Mesothelial cell of epicardium (in vitro differentiated cells): ENCODE measurements at places on chromosomes 11 and 22. TPM values are rescaled to one million over a fixed set of nuclear protein-coding genes. Genes with fewer than 3 reads are reported as not detected.
A peak's percentile ranks its signal among the peaks of the same experiment; 100 is the strongest.

The INPP5J gene
- total RNA-seq: 8.6 to 10.8 TPM (median 9.3 TPM) in 3 replicates

DNA sequence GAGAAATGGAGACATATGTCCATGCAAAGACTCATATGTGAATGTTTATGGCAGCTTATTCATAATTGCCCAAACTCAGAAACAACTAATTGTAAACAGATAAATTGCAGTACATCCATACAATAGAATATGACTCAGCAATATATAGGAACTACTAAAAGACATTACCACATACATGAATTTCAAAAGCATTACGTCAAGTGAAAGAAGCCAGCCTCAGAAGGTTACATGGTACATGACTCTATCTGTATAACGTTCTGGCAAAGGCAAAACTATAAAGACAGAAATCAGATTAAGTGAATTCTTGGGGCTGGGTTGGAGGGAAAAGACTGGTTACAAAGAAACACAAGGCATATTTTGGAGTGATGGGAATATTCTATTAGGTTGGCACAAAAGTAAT lies 7.2 kb downstream of the KCTD21 start:
- no peak for DNase-seq

GRCh38 chr11:134544095-134544815 lies 132.2 kb upstream of the B3GAT1 start:
- no peak for DNase-seq

The KIRREL3 gene
- 0.31 to 1.8 TPM (median 0.95 TPM) in 3 replicates for total RNA-seq

- DNase-seq: no peak
Measured at GRCh38 chr22:29469755-29470154, 10.3 kb upstream of the NEFH start.

GRCh38 chr11:36149538-36150242 lies 139.5 kb downstream of the COMMD9 start:
- DNase-seq: no peak

GRCh38 chr11:46064221-46064620 lies 57.0 kb downstream of the PHF21A start:
- DNase-seq: no peak

The SCO2 gene
- total RNA-seq: 0.65 to 5.0 TPM (median 2.4 TPM) in 3 replicates

GRCh38 chr11:121575250-121575962 lies 122.6 kb upstream of the SORL1-AS1 start:
- no peak for DNase-seq

DNA sequence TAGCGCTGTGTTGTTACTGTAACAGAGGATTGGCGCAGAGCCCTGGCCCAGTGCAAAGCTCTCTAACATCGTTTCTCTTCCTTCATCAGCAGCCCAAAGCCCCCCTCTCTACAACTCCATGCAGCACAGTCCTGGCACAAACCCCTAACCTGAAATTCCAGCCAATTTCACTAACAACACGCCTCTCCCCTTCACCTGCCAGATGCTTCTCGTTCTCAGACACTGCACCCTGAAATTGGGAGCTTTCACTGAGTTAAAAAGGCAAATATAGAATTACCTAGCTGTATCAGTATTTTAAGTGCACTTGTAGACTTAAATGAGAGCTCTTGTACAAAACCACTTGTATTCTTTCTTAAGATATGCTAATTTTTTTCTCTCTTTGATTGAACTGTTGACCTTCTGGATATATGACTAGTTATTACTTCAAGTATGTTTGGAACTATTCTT lies 16.3 kb downstream of the GRAP2 start:
- DNase-seq: no peak

GRCh38 chr11:119335655-119336543 lies 1.6 kb downstream of the RNF26 start:
- no peak for DNase-seq

The CEND1 gene
- total RNA-seq: not detected in 3 replicates

The GGTLC2 gene
- 0.31 TPM in 1 of 3 replicates, not detected in the others for total RNA-seq

GRCh38 chr22:23230348-23231068 lies 50.2 kb downstream of the BCR start:
- DNase-seq: no peak

- DNase-seq: peak; percentile 24
Measured at GRCh38 chr11:45644981-45645889, 20.2 kb downstream of the CHST1 start.

DNA sequence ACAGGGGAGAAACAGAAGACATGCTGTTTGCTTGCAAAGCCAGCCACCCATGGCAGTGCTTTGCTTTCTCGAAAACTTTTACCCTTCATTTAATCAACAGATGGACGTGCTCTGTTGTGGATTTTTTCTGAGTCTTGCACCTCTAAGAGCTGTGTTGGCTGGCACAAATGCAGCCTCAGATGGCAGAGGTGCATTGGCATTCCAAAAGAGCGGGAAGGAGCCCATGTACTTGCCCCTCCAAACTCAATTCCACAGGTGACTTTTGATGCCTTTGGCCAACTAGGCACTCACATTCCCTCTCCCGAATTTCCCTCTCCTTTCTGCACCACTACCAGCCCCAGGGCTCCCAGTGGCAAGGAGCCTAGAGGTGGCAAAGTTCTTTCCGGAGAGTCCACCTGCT lies 1.2 kb downstream of the KIRREL3 start:
- DNase-seq: no peak

The CTSW gene
- total RNA-seq: not detected in 3 replicates

- peak; percentile 86 for DNase-seq
Measured at GRCh38 chr22:40818747-40819598, at the start of gene SLC25A17. TSS of gene SLC25A17 (minus strand) at chr22:40819346. CDS start at chr22:40819248, 98 bp downstream.

The NXPE2 gene
- total RNA-seq: 0.20 to 0.34 TPM (median 0.22 TPM) in 3 replicates

DNA sequence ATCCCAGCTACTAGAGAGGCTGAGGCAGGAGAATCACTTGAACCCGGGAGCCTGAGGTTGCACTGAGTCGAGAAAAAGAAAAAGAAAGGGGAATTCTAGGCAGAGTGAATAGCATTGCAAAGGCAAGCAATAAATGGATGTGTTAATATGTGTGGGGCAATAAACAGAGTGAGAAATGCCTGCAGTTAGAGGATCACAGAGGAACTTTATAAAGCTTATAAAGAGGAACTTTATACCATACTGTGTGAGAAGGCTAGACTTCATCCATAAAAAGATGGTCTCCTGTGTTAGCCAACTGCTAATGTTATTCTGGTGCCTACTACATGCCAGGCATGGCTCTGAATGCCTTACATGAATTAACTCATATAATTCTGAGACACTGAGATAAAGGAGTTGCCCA lies 841 bp downstream of the B3GNT6 start:
- no peak for DNase-seq

DNA sequence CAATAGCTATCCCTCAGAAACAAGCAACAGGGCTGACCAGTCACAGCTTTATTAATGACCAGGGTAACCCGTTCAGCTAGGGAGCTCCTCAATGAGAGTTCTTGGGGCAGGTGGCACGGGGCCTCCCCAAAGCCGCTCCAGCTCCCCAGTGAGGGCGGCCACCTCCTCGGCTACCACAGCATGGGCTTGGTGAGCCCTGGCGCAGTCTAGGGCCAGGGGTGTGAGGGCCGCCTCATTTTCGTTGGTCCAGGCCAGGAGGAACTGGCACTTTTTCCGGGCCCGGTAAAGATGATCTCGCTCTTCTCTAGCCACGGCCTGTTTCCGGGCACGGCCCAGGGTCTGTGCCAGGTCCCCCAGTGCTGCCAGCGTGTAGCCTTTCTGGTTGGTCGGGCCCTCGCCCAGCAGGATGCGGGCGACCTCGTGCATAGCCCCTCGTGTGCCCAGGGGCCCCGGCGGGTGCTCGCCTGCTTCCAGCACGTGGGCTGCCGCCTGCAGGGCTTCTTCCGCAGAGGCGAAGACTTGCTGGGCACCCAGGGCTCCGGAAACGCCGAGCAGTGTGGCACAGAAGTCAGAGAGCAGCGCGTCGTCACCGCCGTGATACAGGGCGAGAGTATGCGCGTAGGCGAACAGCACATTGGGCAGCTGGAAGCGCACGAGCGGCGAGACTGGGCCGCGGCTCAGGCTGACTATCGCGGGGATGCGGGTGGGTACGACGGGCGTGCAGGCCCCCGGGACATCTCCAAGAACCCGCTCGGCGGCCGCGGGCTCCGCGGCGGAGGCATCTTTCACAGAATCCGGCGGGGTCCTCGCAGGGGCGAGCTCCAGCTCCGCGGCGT lies 913 bp downstream of the ZNHIT2 start:
- DNase-seq: peak; percentile 57

The OR52L1 gene
- not detected in 3 replicates for total RNA-seq

DNA sequence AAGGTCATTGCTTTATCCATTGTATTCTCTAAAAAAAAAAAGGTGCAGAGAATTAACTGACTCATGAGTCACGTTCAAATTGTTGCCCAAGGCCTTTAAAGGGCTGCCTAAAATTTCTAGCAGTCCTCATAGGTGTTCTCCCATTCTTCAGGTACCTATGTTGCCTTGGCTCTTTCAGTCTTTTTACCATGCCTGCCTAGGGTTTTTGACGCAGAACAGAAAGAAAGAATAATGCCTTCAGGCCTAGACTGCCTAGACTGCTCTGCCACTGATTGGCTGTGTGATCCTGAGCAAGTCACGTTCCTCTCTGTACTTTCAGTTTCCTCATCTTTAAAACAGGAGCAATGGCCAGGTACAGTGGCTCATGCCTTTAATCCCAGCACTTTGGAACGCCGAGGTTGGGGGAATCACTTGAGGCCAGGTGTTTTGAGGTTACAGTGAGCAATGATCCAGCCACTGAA lies 21.5 kb downstream of the CTSC start:
- DNase-seq: no peak

The DKK3 gene
- total RNA-seq: 29.5 to 30.0 TPM (median 29.7 TPM) in 3 replicates

GRCh38 chr22:22884888-22885840 lies 2.5 kb upstream of the IGLL5 start:
- DNase-seq: no peak

DNA sequence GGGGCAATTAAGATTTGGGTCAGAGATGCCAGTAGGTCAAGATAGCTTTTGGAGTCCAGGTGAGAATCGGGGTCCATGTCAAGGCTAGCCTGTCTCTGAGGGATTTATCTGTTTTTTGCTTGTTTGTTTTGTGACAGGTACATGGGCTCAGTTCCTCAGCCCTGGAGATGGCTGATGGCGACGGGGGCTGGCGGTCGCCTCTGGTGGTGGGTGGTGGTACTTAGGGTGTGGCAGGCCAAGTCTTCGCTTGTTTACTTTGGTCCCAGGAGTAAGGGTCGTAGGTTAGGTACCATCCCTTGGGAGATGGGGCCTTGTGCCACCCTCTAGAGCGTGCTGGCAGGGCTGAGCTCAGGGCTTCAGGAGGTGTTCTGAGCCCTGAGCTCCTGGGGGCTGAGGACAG lies 4.7 kb downstream of the SLC25A45 start:
- no peak for DNase-seq

The ZNF215 gene
- 2.8 to 3.9 TPM (median 3.0 TPM) in 3 replicates for total RNA-seq

- no peak for DNase-seq
Measured at GRCh38 chr11:85182441-85183387, 444.4 kb downstream of the DLG2 start.

DNA sequence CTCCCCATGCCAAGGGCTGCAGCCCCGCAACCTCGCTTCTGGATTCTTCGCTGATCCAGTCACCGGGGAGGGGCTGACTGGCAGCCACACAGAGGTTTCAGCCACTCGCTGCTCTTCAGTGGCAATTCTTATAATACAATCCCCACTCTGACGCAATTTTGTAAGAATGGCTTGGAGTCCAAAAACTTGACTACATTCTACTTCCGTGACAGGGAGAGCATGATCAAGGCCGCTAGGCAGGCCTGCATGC lies 14.9 kb downstream of the PPM1F start:
- no peak for DNase-seq

GRCh38 chr11:131172011-131172410 lies 198.4 kb upstream of the NTM start:
- DNase-seq: no peak

DNA sequence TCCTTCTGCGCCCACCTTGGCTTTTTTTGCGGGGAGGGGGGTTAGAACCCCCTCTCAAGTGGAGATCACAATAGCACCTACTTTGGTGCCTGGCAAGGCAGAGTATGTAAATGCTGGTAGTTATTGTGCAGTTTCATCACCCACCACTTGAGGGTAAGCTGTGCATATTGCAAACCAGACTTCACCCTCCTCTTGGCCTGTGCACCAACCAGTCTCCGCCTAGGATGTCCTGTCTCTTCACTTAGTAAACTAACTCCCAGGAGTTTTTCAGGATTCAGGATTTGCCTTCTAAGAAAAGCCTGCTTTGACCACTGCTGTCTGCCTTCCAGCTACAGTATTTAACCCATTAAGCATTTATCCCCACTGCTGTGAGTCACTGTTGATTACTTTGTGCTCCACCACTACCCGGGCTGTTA lies 2.0 kb upstream of the UBXN1 start:
- DNase-seq: no peak

The VSIG2 gene
- total RNA-seq: 0.25 to 0.66 TPM (median 0.44 TPM) in 3 replicates

The UPK3A gene
- 0.59 to 0.87 TPM (median 0.84 TPM) in 3 replicates for total RNA-seq

DNA sequence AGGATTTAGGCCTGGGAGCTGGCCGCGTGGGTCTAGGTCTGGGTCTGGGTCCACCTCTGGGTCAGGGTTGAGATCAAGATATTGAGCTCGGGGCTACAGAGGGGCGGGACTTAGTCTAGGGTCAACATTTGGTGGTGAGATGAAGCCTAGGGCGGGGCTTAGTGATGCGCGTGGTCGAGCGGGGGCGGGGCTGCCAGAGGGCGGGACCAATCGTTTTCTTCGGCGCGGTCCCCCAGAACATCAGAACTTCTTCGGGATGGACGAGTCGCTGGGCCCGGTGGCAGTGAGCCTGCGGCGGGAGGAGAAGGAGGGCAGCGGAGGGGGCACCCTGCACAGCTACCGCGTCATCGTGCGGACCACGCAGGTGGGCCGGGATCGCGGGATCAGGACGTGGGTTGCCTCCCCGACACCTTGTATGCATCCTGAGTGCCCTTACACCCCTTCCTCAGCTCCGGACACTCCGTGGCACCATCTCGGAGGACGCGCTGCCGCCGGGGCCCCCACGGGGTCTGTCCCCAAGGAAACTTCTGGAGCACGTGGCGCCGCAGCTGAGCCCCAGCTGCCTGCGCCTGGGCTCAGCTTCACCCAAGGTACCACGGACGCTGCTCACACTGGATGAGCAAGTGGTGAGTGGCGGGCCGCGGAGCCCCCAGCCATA lies 4.2 kb downstream of the SIPA1 start:
- DNase-seq: no peak

DNA sequence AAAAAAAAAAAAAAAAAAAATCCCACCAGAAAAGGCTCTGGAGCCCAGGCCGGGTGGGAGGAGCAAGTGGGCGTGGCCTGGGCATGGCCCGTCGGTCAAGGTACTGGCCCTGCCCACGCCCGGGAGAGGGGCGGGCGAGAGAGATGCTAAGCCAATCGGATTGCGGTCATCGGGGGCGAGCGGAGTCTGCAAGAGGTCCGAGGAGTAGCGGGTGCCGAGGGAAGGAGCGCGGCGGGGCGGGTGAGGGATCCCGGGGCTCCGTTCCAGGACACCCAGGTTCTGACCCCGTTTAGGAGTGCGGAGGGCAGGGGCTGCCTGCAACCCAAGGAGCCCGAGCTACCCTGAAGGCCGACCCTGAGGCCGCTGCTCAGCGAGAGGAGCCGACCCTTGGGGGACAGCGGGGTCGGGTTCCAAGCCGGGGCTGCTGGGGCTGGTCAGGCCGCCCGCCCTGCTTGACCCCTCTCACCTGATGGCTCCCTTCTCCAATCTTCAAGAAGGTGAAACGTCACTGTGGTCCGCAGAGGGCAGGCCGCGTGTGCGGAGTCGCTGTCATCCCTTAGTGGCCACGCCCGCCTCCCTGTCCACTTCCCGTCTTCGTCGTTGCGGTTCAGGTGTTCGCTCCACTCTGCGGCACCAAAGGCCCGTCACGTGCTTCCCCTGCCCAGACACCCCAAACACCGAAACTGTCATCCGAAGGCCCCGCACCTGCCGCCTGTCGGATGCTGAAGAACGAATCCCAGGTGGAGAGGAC lies 11.1 kb upstream of the TAB1 start:
- DNase-seq: peak; percentile 76
